Ecto neural progenitor cell (in vitro differentiated cells): ENCODE measurements at places on chromosomes 6 and 20.
A peak's percentile ranks its signal among the peaks of the same experiment; 100 is the strongest.

- no peak for DNase-seq
These were observed 99.1 kb upstream of the ISM1 start for GRCh38 chr20:13121840-13122515.

GRCh38 chr20:23361119-23361475, 885 bp upstream of the GZF1 start:
- DNase-seq, result no peak

DNA sequence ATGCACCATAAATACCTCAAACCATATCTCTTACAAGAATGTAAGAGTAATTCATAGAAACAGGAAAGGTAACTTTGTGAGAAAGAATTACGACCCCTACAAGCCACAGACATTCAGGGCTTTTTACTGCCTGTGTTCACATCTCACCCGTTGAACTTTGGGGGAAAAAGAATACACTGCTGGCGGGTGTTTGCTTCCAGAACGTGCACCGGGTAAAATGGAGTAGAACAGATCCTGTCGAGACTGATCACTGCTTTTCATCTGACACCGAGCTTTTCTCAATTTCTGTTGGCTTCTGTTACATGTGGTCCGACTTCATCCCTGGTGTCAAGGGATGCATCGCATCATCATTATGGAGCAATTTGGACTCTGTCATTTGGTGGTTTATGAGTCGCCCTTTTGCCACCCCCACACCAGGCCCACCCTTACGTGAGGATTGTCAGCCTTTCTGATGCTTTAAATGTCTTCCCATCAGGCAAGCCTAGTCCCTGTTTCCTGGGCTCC, 219.2 kb upstream of the ZFP64 start:
- no peak for DNase-seq

DNA sequence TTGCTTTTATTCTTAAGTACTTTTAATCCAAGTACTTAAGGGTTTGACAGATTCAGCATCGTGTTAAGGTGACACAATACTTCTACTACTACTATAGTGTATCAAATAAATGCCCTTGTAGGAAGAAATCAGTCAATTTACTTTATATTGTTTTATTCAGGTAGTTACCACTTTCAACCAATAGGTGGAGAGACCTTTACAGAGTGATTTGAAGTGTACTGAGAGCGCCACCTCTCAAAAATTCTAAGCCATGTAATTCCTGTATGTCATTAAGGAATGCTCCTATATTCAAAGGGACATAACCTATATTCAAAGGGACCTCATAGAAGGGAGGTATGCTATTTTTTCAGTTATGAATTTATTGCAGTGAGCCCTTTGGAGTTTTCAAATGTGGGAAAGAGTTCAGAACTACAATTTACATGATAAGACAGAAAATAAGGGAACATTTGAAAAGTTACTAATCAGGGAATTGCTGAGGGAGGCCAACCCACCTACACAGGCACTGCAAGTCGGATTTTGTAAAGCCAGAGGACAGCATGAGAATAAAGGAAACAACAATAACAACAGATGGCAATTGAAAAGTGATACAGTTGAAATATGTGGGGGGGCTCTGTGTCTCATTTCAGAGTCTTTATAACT, 955.6 kb downstream of the TBC1D32 start:
- DNase-seq, result no peak

GRCh38 chr6:111777357-111777756, 95.9 kb downstream of the FYN start:
- DNase-seq, result no peak

DNA sequence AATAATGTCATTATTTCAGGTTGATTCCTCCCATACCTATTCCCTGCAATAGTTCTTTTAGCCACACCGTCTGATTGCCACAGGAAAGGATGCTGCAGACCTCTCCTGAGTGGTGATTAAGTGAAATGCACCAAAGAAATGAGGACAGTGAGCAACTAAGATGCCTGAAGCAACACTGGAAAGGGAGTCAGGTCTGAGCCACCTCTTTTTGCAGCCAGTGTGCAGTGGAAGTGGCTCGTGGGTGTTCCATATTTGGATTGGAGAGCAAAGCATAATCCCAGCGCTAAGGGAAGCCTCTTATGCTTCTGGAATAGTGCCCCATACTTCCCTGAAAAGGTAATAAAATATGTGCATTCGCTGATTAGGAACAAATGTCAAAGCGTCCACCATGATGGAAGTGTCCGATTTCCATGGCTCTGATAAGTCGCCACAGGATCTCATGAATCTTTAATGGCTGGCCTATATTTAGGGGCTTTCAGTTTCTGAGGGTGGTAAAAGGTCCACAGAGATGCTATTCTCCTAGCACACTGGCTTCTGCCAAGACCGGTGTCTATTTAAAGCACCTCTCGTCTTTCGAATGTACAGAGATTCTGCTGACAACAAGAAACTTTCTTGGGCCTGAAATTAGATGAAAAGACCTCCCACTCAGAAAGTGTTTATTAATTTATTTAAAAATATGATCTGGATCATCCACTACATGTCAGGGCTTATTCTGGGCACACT, 253.9 kb downstream of the SLC24A3 start:
- DNase-seq, result no peak

- DNase-seq, result no peak
These were observed 192.2 kb upstream of the SGK1 start for GRCh38 chr6:134510142-134510541.

GRCh38 chr20:32436142-32436861, 78.2 kb downstream of the ASXL1 start:
- DNase-seq, result no peak

- DNase-seq, result no peak
These were observed 118.0 kb downstream of the ARMC2 start for GRCh38 chr6:108966251-108966650.

DNA sequence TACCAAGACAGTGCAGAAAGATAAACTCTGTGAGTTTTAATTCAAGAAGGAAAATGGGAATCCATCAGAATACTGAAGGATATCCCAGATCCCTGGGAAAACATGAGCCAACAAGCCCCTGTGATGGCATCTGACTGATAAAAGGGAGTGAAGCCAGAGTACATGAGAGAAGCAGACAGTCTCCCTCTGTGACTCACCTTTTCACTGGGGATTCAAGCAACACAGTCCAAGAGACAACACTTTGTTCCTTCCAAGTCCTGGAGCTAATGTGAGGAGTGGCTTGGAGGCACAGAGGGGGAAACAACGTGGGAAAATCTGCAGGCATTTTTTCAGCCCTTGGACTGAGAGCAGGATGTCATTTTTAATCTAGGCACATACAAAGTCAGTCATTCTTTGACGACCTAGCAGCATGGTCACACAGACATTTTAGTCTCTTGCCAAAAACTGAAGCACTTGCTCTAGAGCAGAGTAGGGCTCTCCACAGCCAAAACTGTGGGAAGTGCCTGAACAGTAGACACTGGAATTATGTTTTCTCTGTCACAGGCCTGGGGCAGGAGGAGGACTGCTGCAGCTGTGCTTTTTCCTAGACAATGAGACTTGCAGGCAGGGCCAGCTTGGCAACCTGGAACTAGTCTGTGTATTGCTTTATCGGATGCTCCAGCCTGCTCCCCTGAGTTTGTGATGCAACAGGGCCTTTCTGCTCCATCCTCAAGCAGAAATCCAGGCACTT, 465.0 kb upstream of the GJE1 start:
- no peak for DNase-seq

- no peak for DNase-seq
These were observed 152.4 kb downstream of the ADAT2 start for GRCh38 chr6:143298071-143298470.

GRCh38 chr20:37896932-37897548, 5.9 kb upstream of the VSTM2L start:
- peak; percentile 72 for DNase-seq

DNA sequence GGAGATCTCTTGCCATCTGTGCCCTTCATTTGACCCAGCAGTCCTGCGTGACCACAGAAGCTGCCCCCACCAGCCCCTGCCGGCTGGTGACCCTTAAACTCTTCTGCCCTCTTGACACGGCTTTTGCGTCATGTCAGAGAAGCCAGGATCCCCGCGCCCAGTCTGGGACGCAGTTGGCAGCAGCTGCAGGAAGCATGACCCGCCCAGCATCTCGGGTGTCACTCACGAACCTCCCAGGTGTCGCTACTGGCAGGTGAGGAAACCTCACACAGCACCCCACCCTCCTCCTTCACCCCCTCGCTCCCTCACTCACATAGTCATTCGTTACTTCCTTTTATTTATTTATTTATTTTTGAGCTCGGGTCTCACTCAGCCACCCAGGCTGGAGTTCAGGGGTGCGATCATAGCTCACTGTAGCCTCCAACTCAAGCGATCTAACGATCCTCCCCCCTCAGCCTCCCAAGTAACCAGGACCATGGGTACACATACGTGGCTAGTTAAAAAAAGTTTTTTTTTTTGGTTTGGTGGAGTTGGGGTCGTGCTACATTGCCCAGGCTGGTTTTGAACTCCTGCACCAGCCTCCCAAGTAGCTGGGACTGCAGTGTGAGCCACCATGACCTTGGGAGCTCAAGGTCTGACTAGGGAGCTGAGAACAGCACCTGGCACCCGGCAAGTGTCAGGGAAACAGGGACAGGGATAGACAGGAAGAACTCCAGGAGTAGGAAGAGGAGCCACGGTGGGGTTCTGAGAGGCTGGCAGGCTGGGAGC, 14.1 kb upstream of the SPDEF start:
- no peak for DNase-seq

- DNase-seq, result no peak
These were observed 18.5 kb upstream of the PACSIN1 start for GRCh38 chr6:34447386-34447785.

- peak; percentile 89 for DNase-seq
These were observed 807 bp downstream of the LKAAEAR1 start for GRCh38 chr20:64083378-64083803.

DNA sequence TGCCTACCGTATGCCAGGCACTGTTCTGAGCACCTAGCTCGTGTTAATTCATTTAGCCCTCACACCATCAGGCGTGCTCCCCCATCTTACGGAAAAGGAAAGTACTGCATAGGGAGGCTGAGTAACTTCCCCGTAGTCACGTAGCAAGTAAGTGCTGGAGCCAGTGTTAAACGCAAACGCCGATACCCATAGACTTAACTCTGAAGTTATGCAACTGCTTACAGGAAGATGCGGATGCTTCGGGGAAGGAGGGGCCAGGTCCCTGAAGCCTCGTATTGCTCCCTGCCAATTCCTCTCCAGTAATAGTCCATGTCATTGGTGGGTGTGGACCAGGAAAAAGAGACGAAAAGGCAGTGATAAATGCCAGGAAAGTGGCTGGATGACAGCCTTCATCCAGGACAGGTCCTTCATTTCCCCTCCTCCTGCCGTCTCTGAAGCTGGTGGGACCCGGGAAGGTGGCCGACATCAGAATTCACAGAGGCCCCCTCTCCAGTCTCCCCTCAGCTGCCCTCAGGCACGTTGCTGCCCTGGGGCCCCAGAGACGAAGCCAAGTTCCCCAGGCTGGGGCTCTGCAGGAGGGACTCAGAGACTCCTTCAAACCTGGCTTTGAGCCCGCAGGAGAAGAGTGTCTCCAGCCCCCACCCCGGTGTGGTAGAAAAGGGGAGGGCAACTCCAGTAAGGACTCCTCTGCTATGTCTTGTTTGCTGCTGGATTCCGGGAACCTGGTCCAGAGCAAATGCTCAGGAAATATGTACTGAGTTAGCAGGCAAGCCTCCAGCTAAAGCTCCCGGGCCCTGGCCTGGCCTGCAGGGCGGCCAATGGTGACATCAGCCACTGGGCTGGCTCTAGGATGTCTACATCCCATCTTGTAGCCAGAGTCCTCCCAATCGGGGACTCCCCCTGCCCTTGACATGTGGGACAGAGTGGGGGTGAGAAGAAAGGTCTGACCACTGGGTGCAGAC, 37.8 kb downstream of the RAB44 start:
- no peak for DNase-seq

- no peak for DNase-seq
These were observed 313.1 kb downstream of the TRDN start for GRCh38 chr6:123323452-123324329.

- DNase-seq, result no peak
These were observed 154.2 kb upstream of the QKI start for GRCh38 chr6:163260111-163260895.

GRCh38 chr6:87903323-87903722, 144.3 kb upstream of the SPACA1 start:
- DNase-seq, result no peak

GRCh38 chr6:70282919-70283461, 19.9 kb downstream of the COL9A1 start:
- peak; percentile 78 for DNase-seq

DNA sequence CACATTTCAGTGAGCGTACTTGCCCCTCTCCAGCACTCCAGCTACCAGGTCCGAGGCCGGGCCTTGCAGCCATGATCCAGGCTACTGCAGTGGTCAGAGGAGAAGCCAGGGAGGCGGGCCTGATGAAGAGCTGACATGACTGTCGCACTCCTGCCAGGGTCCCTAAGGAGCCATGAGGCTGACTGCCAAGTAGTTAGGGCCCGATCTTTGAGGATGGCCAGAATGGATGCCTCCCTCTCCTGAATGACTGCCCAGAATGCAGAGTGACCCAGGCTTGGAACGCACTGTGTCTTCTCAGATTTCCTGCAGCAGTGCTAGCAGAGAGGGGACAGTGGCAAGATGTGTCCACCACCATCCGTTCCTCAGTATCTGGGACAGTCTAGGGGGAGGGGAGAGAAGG, 24.7 kb upstream of the LRFN2 start:
- DNase-seq, result no peak

DNA sequence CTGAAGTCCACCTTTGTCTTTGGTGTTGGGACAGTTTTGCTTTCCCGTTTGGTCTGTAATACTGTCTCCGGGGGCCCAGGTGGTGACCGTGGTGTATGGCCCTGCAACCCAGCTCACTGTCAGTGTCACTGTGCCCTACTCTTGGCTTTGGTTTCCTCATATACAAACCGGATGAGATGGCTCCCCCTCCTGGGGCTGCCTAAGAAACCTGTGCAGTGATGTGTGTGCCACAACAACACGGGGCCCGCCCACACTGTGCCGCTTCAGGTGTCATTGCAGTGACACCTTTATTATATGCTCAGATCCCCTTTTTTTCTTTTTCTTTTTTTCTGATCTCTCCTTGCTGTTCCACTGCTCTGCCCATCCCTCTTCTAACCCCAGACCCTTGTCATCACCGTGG, 73.9 kb downstream of the RAMACL start:
- no peak for DNase-seq

DNA sequence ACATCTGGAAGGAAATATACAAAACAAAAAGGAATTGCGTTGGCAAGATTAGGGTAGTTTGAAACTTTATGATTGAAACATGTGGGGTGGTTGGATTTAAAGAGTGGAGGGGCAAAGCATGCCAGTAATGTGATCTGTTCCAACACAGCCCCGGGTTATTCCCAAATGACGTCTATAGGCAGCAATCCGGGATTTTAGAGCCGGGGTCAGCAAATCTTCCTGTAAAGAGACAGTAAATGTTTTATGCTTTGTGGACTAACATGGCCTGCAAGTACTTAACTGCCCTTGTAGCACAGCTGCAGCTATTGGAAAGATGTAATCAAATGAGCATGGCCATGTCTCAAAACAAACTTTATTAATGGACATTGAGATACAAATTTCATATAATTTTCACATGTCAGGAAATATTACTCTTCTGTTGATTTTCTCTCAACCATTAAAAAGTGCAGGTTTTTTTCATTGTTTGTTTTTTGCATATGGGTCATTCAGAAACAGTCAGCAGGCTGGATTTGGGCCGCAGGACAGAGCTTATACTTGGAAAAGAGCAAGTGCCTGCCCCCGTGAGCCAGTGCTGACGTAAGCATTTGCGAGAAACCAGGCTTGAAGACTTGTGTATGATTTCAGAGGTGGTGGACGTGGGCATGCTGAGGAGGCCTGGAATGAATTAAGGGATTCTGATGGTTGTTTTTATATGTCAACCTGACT, 136.5 kb downstream of the DOK5 start:
- no peak for DNase-seq
